ENCODE measurements at places on chromosomes 5 and 9.
A peak's percentile ranks its signal among the peaks of the same experiment; 100 is the strongest.

- no peak for DNase-seq
Measured at GRCh38 chr5:118628660-118629354, 359.5 kb downstream of the DTWD2 start.

DNA sequence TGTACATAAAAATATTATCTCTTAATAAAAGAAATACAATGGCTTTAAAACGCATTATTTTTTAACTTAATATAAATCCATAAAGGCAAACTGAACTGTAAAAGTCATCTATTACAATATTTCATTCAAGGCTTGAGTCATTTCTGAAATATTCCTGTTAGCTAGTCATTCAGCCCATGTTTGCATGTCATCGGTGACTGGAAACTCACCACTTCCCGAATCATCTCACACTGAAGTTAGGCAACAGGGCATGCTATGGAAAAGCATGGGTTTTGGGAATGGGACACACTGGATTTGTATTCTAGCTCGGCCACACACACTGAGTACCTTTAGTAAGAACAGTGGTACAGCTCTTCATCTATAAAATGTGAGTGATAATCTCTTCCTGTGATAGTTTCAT, 691.1 kb upstream of the C9orf72 start:
- DNase-seq = no peak

DNA sequence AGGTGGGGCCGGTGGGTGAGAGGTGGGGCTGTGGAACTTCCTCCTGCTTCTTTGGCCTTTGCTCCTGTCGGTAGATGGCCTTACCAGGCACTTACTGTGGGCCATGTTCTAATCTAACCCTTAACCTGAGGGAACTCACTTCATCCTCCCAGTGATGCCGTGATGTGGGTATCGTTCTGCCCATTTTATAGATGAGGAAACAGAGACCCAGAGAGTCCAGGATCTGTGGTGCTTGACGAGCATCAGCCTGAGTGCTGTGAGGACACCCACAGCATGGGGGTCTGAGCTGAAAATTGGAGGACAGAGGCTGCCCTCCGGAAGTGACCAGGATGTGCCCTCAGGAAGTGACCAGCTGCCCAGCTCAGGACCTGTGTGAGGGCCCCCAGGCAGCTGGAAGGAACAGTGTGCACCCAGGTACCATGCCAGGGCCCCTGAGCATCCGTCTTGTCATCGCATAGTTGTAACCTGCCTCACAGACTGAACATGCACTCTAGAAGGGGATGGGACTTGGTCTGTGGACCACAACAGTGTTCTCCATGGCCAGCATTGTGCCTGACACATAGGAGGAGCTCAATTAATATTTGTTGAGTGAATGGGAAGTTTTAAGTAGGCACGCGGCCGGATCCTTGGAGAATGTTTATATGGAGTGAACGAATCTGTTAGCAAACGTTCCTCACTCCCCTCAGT, 8.5 kb downstream of the NEK6 start:
- no peak for DNase-seq

- DNase-seq = no peak
Measured at GRCh38 chr5:32339198-32339597, 26.5 kb upstream of the MTMR12 start.

DNA sequence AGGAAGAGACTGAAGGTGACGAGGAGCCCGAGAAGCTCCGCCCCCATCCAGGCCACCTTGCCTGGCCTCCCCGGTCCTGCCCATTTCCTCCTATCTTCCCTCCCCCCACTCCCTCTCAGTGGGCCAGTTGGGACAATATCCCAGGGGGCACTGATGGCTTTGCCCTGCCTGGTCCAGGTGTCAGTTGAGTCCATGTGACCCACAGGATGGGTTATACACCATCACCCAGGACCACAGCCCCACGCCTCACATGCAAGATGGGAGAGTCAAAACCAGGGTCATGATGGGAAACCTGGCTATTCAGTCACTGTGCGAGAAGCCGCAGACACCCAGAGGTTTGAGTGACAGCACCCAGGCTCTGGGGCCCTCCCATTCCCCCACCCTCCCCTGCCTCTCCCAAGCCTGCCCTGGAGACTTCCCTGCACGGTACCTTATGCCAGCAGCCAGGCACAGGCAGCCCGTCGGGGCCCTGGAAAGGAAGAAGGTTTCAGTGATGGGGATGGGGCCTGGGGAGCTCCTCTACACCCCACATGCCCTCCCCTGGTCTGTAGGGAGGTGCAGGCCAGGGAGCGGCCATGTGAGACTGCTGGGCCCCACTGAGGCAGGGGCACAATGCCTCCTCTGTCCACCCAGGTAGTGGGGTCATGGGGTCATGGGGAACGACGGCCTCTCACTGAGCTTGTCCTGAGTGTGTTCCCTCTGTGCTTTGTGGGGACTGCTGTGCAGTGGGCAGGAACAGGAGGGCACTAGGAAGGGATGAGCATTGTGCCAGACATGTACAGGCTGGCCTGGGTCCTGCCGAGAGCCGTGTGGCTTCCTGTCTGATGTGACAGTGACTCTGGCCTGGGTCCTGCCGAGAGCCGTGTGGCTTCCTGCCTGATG, 6.3 kb upstream of the PHYKPL start:
- DNase-seq = no peak

- DNase-seq = no peak
Measured at GRCh38 chr9:113528088-113528487, 64.6 kb downstream of the RGS3 start.

DNA sequence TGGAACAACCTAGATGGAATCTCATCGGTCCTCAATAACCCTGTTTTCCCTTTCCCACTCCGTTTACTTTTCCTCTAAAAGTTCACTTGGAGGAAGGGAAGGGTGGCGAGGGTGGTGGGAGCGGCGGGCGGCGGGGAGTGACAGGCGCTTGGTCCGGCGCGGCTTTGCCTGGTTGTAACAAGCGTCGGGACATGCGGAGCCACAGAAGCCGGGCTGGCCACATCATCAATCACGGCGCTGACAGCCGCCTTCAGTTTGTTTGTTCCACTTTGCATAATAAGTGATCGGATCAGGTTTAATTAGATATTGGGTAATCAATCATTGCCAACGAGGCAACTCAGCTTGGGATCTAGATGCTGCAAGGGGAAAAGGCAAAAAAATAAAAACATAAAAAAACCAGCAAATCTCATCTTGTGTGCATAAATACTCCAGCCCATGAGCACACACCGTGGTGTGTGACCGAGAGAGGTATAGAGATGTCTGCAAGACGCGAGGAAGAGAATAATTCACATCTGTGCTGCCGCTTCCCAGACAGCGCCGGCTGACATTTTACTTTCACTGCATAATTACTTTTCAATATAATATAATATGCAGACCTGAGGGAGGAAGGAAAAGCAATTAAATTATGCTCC, 396.2 kb upstream of the IRX4 start:
- no peak for DNase-seq

GRCh38 chr9:23682891-23683431, 143.1 kb downstream of the ELAVL2 start:
- DNase-seq = no peak

GRCh38 chr9:2055203-2055658, 40.1 kb downstream of the SMARCA2 start:
- no peak for DNase-seq

DNA sequence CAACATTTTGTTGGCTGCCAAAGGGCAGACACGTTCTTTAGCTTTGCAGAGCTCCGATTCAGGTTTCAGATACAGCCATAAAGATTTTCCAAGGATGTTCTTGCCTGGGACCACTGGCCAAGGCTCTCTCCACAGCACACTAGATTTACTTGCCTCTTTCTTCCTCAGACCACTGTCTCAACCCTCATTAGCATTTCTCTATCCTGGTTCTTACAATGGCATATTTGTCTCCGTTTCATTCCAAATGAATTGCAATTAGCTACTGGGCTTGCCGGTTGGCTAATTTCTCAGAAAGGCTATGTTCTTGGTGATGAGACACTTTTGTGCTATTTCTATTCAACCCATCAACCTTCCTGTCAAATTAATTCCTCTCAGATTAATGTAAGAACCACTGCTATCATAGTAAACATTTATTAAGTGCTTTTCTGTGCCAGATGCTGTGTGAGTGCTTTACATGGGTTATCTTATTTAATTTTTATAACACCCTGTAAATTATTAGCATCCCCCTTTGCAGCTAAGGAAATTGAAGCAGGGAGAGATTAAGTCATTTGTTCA, 118.4 kb upstream of the NR3C1 start:
- DNase-seq = no peak

DNA sequence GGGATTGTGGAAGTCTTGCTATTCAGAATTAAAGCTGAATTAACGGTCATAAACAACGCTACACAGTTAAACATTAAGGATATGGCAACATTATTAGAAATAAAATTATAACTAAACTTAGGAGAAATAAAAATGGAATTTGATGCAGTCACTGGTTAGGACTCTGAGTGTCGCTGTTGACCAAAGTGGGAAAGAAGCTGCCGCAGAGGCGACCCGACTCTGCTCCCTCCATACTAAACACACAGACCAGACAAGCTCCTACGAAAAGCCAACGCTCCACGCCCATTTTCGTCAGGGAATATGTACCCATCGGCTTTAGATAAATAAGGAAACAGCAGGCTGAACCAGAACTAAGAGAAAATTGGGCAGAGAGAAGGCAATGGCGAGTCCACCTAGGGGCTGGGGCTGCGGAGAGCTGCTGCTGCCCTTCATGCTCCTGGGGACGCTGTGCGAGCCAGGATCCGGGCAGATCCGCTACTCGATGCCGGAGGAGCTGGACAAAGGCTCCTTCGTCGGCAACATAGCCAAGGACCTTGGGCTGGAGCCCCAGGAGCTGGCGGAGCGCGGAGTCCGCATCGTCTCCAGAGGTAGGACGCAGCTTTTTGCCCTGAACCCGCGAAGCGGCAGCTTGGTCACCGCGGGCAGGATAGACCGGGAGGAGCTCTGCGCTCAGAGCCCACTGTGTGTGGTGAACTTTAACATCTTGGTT, at the start of gene PCDHGA5:
Gene PCDHGA5 (plus strand): TSS at position 211 of the 709 bp plus-strand sequence. CDS start 169 bp downstream, at position 380.
- no peak for DNase-seq

- peak; percentile 69 for DNase-seq
Measured at GRCh38 chr5:95730730-95731570, at the start of gene RHOBTB3. Gene RHOBTB3 (plus strand): TSS chr5:95731336. CDS start chr5:95731683, 347 bp downstream.

DNA sequence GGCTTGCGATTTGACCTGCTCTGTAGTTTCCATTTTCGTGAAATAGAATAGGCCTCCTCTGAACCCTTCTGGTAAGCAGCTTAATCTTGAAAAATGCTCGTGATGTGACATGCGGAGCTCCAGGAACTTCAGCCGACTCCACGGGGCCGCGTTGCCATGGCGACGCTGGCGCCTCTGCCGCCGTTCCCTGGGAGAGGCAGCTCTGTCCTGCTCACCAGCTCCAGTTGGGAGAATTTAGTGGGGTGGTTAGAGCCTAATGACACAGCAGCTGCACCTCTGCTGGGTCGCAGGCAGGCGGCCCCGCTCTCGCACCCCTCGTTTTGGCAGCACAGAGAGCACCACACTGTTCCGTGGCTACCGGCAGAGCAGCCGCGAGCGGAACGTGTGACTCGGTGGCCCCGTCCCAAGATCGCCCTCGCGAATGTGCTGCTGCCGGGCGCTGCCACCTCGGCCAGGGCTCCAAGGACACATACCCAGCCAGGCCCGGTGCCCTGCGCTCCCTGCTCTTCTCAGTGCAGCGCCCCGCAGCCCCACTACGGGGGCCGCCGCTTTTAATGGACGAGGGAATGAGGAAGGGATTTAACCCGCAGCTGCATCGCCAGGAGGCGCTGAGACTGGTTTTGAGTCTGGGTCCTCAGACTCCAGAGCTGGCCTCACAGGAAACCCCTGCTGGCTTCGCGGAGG, 131.2 kb upstream of the LMX1B start:
- no peak for DNase-seq

GRCh38 chr5:72509401-72509800, 2.2 kb upstream of the ZNF366 start:
- no peak for DNase-seq

DNA sequence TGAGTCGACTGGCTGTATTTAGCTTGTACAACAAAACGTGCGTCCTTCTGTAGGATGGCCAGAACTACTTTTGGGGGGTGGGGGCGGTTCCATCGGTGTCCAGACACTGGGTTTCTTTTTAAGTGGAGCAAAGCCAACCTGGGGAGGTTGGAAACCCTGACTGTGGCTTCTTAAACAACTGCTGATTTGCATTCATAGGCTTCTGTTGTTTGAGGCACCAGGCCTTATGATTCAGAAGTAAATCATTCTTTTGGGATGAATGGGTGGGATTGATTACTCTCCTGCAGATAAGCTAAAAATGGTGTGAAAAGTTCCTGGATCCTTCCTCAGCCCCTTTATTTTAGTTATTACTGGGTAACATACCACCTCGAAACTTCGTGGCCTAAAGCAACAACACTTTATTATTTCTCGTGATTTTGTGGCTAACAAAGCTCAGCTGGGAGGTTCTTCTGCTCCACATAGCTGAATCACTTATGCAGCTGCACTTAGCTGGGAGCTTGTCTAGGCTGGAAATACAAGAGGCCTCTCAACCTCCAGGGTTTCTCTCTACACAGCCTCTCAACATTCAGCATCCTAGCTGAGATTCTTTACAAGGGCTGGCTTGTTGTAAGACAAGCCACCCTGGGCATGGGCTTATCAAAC, 12.2 kb upstream of the SMIM32 start:
- DNase-seq = no peak

DNA sequence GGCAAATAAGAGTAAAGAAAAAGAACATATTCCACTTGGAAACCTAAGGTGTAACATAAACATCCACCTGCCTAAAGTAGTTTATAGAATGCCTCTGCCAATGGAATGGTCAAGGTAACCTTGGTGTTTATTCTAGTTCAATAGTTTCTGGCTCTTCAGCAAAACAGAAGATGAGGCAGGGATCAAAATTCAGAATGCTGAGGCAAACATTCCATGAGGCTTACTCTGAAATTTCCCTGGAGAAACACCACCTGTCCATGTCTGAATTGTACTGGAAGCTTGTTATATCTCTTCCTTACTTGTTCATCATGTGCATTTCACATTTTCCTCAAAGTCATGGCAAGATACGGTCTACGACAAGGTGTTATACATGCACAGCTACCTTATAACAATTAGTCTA, 1862.4 kb upstream of the ACO1 start:
- DNase-seq = no peak

GRCh38 chr5:179805529-179806249, 977 bp downstream of the MGAT4B start:
- peak; percentile 47 for DNase-seq

GRCh38 chr5:133251296-133252132, 199.7 kb downstream of the HSPA4 start:
- DNase-seq = no peak

GRCh38 chr9:121975801-121976277, 117.3 kb downstream of the TTLL11 start:
- DNase-seq = no peak

- no peak for DNase-seq
Measured at GRCh38 chr9:94813379-94813778, 86.9 kb downstream of the AOPEP start.

DNA sequence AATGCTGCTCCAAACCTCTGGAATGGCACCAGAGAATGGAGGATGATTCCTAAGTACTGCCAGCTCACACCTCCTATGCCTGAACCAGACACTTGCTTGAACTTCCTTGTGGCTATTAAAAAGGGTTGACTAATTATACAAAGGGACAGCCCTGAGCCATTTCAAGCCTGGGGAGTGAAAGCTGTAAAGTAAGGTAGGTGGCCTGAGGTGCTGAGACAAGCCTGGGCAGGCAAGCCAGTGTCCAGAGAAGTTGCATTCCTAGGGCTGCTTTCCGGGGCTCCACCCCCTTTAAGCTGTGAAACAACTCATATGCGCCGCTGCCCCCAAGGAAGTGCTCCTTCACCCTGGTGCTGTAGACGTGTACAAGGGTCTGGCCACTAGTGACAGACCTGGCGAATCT, 79.9 kb upstream of the SLC1A3 start:
- no peak for DNase-seq

Data from hematopoietic multipotent progenitor cell treated with erythropoietin and hydrocortisone succinate and interleukin-3 and kit ligand, for 17 days (in vitro differentiated cells).